ENCODE measurements at places on chromosomes 3 and 15. TPM values are rescaled to one million over a fixed set of nuclear protein-coding genes. Genes with fewer than 3 reads are reported as not detected.
A peak's percentile ranks its signal among the peaks of the same experiment; 100 is the strongest.

GRCh38 chr15:89358755-89359439, 24.3 kb upstream of the POLG start:
- no peak for DNase-seq

- DNase-seq, result peak; percentile 98
These were observed 101.0 kb upstream of the CPNE4 start for GRCh38 chr3:132135628-132136333.

GRCh38 chr3:153165261-153165681, 3.2 kb downstream of the RAP2B start:
- no peak for DNase-seq

The SPTBN5 gene
- 0.14 TPM for total RNA-seq

The ITGB5 gene
- total RNA-seq, result 86.0 TPM

GRCh38 chr3:65953881-65954733, 84.6 kb downstream of the MAGI1 start:
- peak; percentile 47 for DNase-seq

DNA sequence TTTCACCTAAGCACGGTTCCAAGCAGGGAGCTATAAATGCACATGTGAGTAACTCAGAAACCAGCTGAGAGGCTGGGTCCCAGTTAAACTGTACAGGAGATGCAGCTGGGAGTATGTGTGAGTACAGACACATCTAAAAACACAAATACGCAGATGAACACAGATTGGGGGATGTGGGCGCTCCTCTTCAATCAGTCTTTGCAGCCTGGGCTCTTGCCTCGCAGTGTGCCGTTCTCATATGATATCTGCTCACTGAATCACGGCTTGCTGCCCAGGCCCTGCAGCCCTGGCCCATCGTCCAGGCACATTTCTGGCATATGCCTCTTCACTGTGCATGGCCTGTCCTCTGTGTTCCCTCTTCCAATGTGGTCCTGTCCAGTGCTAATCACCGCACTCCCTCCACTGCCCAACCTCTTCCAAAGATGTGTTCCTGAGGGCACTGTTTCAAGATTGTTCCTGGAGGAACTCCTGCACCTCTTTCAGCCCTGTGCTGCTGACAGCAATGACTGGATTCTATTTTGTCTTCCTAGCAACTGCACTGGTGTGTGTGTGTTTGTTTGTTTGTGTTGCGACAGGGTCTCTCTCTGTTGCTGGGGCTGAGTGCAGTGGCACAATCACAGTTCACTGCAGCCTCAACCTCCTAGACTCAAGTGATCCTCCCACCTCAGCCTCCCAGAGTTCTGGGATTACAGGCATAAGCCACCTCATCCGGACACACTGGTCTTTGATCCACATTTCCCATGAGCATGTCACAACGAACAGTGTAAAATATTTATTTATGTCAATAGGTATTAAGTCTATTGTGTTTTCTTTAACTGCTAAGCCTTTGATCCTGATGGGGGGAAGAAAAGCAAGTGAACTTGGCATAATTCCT, 17.0 kb downstream of the CA12 start:
- DNase-seq, result no peak

- DNase-seq, result no peak
These were observed 45.8 kb upstream of the CCDC174 start for GRCh38 chr3:14605744-14606143.

The MESP1 gene
- total RNA-seq, result 2.6 TPM

DNA sequence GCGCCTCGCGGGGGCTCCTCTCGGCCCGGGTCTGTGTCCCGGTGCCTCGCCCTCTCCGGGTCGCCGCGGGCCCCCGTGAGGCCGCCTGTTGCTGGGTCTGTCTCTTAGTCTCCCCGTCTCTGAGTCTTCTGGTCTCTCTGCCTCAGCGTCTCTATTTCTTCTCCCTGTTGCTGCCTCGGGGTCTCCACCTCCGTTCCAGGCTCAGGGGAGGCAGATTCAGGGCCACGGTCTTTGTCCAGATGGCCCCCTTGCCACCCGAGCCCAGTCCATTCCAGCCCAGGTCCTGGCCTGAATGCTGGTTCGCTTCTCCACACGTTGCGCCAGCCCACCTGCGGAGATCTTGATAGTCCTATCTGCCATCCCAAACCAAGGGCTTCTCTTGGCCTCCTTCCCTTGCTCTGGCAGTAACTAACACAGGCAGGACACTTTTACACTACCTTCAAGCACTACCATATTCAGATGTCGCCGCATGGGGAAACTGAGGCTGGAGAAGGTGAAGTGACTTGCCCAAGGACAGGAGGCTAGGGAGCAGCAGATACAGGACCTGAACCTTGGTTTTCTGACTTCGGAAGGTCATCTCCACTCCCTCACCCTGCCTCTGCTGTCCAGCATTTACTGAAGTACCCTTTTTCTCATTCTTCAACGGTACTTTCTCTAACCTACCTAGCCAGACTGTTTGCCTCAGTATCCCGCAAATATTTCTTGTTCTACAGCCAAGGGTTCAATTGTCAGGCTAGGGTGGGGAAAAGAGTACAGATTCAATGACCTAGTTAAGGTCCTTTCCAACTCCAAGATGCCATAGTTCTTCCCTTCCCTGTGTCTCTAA, 616 bp upstream of the IGDCC4 start:
- DNase-seq, result no peak

- no peak for DNase-seq
These were observed 67.0 kb downstream of the CHAC1 start for GRCh38 chr15:41020311-41020710.

The GOLGA6L4 gene
- 3.6 TPM for total RNA-seq

DNA sequence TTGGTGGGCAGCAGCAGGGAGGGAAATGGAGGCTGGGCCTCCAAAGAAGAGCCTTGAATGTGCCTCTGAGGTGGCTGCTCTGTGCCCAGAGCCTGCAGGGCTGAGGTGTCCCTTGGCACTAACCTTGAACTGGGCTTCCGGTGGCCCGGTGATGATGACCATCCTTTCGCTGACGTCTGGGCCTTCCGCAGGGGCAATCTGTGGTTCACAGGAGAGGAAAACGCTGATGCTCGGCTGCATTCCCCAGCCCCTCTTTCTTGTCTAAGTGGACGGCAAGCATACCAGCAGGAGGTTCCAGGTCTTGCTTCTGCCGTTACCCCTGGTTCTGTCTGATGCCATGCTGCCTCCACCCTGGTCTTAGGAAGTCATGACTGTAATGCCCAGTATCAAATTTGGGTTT, 65.9 kb downstream of the SENP2 start:
- DNase-seq, result no peak

GRCh38 chr15:64282701-64283100, 73.3 kb downstream of the CSNK1G1 start:
- no peak for DNase-seq

- DNase-seq, result no peak
These were observed 41.7 kb upstream of the PRR23E start for GRCh38 chr3:127151251-127151564.

GRCh38 chr3:134375582-134376384, 1.5 kb upstream of the AMOTL2 start:
- DNase-seq, result no peak

GRCh38 chr3:179037351-179037750, 34.3 kb downstream of the ZMAT3 start:
- peak; percentile 52 for DNase-seq

The MYD88 gene
- total RNA-seq, result 36.5 TPM

The CCNL1 gene
- total RNA-seq, result 99.9 TPM

The HHLA2 gene
- total RNA-seq, result not detected

The LIPC gene
- 1.1 TPM for total RNA-seq

DNA sequence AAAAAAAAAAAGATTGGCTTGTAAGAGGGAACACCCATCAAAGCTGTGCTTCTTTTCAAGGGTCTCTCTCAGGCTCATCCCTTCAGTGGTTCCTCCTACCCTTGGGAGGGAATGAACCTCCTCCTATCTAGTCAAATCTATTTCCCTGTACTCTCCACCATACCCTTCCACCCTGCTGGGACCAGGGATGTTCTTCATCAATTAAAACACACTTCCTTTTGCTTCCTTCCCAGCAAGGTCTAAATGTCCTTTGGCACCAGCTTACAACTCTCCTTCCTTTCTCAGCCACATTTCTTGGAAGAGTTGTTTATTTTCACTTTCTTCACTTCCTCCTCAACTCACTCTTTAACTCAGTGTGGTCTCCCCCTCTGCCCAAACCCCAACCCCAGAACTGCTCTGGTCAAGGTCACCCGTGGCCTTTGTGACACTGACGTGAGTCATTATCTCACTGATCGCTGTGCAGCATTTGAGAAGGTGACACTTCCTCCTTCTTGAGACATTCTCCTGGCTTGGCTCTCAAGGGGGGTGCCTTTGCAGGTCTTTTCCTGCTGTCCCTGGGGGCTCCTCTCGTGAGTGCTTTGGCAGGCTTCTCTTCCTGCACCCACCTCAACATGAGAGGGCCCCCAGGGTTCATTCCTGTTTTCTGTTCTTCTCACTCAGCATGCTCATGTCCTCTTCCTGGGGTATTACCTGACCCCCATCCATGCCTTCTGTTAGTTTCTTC, 210.5 kb upstream of the TLE3 start:
- no peak for DNase-seq

DNA sequence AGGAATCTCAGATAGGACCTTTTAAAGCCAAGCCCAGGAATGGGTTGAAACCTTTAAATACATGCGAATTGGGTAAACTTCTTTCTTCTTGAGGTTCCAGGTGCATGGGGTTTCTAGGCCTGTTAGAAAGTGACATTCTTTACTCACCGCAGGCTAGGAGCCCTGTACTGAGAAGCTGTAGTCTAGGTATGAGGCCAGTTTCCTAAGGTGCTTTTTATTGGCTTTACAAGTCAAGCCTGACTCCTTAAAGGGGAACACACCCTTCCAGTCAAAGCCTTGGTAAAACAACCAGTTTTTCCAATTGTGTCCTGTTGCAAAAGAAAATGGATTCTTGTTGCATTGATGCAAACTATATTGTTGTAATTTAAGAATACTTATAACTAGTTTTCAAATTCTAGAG, 76.1 kb upstream of the ATP11B start:
- DNase-seq, result peak; percentile 34

- DNase-seq, result no peak
These were observed 6.6 kb upstream of the ATP2B2 start for GRCh38 chr3:10511809-10512494.

GRCh38 chr3:168531116-168531515, 435.4 kb upstream of the GOLIM4 start:
- no peak for DNase-seq

The POLR2H gene
- 79.8 TPM for total RNA-seq
